ENCODE measurements at places on chromosomes 2 and 18.

GRCh38 chr18:29188760-29189159 lies 1011.8 kb upstream of the CDH2 start:
- DNase-seq, result no peak

DNA sequence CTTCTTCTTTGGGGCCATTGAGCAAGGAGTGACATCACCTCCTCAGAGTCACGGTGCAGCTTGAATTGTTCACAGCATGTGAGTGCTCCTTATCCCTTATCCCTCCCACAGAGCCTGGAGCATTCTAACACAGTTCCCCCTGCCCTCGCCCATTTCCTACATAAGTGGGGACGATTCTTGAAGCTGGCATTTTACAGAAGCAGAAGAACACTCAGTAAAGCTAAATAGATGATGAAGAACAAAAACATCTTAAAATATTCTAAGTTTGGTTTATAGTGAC lies 135.8 kb upstream of the APCDD1 start:
- DNase-seq, result no peak

- no peak for DNase-seq
Observed at GRCh38 chr2:43634604-43635306, 2.3 kb upstream of the PLEKHH2 start.

DNA sequence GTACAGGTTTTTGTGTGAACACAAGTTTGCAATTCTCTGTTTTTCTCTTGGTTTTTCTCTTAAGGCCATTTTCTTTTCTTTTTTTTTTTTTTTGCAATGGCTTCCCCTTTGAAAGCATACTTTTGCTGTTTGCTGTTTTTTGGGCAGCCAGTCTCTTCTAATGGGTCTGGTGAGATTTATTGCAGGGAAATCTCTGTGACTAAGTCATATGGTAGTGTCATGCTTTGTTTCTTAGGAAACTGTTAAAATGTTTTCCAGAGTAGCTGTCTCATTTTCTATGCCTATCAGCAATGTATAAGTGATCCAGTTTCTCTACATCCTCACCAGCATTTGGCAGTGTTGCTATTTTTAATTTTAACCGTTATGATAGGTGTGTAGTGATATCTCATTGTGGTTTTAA lies 27.9 kb upstream of the CDCA7 start:
- DNase-seq, result no peak

DNA sequence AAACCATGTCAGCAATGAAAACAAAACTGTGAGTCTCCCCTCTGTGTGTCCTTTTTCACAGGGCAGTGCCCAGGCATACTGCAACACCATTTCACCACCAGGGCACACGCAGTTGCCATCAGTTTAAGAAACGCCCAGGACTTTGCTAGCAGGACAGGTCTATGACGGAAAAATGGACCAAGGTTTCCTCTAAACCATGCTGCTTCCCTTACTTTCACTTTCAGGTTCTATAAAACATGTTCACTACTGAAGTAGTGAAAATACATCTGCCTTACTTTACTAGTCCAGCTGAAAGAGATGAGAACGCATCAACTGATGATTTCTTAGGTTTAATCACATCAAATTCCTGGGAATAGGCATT lies 110.5 kb downstream of the TCF4 start:
- no peak for DNase-seq

- no peak for DNase-seq
Observed at GRCh38 chr2:104866883-104867812, 13.2 kb downstream of the POU3F3 start.

GRCh38 chr18:49169037-49169521 lies 218.3 kb upstream of the SMAD7 start:
- DNase-seq, result no peak

DNA sequence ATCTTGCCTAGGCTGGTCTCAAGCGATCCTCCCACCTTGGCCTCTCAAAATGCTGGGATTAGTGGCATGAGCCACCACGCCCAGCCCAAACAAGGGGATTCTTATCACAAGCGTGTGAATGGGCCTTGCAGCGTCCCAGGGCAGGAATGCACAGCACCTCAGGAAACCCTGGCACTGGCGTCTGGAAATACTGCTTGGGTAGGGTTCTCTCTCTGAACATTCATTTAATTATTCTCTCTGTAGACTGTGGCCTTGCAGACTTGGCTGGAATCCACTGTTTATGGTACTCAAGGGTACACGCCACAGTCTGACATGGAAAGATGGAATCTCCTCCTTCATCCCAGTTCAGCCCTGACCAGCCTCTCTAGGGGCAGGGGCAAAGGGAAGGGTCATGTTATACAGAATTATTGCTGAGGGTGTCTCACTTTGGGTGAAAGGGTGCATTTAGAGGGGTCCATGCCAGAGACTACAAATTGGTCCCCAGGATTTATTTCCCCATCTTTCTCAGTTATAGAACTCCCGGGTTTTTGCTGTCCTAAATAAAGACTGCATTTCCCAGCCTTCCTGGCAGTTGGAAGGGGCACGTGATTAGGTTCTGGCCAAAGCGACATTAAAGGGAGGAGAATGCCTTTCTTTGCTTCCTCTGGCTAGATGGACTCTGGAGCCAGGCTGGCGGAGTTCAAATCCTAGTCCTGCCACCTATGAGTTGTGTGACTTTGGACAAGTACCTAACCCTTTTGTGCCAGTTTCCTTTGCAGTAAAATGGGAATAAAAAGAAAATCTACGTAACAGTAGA lies 147.2 kb upstream of the HAAO start:
- DNase-seq, result no peak

- DNase-seq, result no peak
Observed at GRCh38 chr18:69705987-69706386, 241.7 kb downstream of the CD226 start.

- no peak for DNase-seq
Observed at GRCh38 chr2:70777450-70777849, 9.4 kb upstream of the ADD2 start.

DNA sequence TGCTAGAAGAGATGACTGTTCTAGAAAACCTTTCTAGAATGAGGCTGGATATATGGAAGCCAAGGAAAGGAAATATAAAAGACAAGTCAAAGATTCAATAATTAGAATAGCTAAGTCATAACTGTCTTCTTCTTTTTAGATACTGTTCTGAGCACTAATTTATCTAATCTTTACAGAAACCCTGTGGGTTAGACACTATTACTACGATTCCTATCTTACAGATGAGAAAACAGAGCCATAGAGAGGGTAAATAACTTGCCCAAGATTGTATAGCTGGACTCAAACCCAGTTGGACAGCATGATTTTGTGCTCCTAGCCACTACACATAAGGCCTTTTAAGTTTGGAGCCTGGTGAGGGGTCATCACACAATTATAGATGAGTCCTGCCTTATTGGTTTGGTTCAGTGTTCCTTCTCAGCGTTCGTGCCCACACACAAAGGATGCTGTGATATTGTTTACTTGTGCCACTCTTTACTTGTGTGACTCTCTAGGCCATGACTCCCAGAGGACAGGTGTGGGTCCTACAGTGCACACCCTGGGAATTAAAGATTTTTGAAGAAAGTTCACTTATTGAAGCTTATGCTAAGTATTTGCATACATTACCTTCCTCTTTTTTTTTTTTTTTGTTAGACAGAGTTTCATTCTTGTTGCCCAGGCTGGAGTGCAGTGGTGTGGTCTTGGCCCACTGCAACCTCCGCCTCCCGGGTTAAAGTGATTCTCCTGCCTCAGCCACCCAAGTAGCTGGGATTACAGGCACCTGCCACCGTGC lies 153.7 kb downstream of the PRKCE start:
- no peak for DNase-seq

GRCh38 chr2:119220720-119221301 lies 2.8 kb upstream of the STEAP3 start:
- DNase-seq, result no peak

Measured in SK-N-DZ (cell line).